ENCODE measurements at places on chromosomes 12 and 14.
A peak's percentile ranks its signal among the peaks of the same experiment; 100 is the strongest.

DNA sequence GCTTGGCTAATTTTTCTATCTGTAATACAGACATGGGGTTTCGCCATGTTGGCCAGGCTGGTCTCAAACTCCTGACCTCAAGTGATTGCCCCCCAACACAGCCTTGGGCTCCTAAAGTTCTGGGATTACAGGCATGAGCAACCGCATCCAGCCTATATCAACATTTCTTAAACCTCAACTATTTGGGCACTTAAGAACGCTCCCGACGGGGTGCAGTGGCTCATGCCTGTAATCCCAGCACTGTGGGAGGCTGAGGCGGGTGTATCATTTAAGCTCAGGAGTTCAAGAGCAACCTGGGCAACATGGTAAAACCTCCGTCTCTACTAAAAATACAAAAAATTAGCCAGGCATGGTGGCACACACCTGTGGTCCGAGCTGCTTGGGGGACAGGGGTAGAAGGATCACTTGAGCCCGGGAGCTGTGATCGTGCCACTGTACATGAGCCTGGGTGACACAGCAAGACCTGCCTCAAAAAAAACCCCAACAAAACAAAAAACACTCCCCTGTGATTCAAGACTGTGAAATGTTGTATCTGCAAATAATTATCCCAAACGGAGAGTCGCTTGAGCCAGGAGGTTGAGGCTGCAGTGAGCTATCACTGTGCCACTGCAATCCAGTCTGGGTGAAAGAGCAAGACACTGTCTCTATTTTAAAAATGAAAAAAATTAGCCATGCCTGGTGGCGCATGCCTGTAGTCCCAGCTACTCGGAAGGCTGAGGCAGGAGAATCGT, 21.5 kb downstream of the PPTC7 start:
- no peak for DNase-seq

- no peak for DNase-seq
These were observed 140.3 kb downstream of the SSPN start for GRCh38 chr12:26335651-26336050.

DNA sequence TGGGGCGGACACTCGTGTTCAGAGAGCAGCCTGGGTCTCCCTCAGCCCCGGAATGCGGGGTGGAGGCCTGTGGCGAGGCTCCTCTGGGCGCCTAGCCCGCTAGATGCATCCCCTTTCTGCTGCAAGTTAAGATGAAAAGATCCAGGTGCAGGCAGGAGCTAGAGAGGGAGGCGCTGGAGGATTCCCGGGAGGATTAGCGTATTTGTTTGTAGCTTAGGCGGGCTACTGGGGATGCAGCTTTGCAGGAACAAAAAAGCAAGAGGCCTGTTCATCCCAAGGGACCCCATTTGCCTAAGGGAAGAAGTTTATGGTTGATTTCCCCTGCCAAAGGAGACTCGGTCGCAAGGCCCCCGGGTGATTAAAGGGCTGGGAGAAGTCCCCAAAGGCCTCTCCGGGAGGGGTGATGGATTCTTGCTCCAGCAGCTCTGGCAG, 824 bp downstream of the CCDC177 start:
- DNase-seq: no peak

GRCh38 chr12:42564556-42564955, 25.0 kb downstream of the PRICKLE1 start:
- no peak for DNase-seq

GRCh38 chr14:24576771-24577170, 721 bp upstream of the CTSG start:
- no peak for DNase-seq

DNA sequence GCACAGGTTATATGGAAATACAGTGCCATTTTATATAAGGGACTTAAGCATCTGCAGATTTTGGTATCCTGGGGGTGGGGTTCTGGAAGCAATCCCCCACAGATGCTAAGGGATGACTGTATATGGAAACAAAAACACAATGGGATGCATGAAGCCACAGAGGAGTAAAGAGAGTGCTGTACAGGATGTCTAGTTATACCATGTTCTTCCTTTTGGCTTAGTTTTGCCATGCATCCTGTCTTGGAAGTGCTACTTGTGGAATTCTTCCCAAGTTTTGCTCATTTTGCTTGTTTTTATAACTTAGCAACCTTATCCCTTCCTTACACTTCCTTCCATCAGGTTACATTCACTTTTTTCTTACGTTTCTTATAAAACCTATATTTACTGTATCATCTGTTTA, 55.6 kb downstream of the TRMT5 start:
- DNase-seq: no peak

GRCh38 chr12:88763536-88764100, 183.3 kb upstream of the KITLG start:
- DNase-seq: no peak

GRCh38 chr14:99803106-99803775, 10.0 kb downstream of the EML1 start:
- no peak for DNase-seq

DNA sequence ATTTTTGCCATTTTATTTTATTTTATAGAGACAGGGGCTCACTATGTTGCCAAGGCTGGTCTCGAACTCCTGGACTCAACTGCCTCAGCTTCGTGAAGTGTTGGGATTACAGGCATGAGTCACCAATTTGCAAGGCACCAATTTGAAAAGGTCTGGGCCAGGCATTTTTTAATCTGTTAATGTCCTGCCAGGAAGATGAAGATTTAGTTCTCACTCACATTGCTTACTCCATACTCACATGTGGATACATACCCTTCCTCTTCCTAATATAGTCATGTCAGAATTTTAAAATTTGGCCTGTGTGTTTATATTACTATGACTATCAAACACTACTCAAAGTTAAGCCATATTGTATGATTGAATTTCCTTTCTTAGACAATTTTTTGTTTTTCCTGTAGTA, 15.3 kb upstream of the EML1 start:
- DNase-seq: no peak

GRCh38 chr14:33943096-33943883, 7.6 kb downstream of the EGLN3 start:
- DNase-seq: peak; percentile 84

DNA sequence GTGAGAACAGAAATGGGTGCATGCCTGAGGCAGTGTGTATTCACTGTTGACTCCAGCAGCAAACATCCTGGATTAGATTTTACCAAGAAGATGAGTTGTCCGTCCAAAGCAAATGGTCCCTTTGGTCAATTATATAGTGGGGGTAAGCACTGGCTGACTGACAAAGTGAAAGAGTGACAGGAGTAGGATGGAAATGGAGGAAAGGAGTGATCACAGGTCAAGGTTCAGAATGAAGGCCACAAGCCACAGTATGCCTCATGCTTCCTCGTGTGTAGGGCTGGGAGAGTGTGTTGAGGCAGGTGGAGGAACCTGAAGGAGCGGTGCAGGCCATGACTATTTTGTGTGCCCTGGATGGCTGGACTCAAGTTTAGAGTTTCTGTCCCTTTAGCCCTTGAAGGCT, 14.3 kb downstream of the DHRS2 start:
- no peak for DNase-seq

- no peak for DNase-seq
These were observed 40.2 kb downstream of the ETV6 start for GRCh38 chr12:11689591-11690186.

DNA sequence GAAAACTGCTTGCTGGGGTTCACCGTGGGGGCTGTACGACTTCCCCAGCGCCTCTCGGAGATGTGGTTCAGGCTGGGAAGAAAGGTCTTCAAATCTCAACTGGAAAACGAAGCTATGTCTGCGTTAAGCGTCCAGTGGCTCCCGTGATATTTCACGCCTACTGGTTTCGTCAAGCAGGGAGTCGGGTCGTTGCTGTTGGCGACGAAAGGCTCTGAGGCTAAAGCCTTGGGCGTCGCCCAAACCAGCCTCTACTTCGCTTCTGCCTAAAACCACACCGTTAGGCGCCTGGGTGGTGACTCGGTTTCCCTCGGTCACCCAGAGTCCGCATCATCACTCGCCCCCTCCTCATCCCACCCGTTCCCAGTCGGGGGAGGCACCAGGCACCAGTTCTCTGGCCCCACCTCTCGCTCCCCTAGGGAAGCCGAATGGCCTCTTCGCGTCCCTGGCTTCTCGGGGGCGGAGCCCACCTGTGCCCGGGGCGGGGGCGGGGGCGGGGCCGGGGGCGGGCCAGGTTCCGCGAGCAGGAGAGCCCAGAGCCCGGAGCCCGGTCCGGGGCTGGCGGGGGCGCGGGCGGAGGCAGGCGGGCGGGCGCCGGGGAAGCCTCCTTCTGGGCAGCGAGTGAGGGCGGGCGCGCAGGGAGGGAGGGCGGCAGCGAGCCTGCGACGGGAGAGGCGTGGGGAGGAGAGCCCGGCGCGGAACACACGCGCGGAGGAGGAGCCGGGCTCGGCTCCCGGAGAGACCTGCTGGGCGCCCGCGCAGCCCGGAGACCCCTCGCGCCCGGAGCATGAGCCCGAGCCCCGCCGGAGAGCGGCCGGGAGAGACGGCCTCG, at the start of gene B4GALNT3:
B4GALNT3 (plus strand) TSS at position 510 of the 829 bp plus-strand sequence. CDS start 438 bp downstream, outside the sequence.
- DNase-seq: peak; percentile 45

- DNase-seq: no peak
These were observed 1.2 kb downstream of the CCDC92 start for GRCh38 chr12:123971449-123971769.

DNA sequence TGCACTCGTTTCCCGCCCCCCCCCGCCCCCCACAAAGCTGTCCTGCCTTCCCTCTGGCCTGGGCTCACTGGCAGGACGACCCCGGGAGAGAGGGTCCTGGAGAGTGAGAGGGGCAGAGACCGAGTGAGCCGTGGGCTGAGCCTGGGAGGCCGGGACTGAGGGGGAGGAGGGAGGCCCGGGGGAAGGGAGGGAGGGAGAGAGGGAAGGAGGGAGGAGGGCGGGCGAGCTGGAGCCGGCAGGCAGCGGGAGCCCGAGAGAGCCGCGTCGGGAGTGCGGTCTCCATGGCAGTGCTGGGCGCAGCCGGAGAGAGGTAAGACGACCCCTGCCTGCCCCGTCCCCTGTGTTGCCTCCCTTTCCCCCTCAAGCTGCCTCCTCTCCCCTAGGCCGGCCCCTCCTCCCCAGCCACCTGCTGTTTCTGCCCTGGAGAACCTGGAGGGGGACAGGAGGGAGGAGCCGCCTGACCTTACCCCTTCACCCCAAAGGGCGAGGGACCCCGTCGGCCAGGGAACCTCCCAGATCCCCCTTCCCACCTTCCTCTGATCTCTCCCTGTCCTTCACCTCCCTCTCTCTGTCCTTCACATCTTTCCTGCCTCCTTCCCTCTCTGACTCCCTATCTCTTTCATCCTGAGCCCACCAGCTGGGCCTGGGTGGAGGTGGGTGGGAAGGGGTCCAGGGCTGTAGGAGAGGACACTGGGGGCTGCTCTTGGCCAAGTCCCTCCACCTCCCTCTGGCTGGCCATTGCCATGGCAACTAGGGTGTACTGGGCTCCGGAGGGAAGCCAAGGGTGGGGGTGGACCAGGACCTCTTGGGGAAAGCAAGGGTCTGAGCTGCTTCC, at the start of gene GPR162:
GPR162 (plus strand) TSS at position 231 of the 835 bp plus-strand sequence. CDS start 2,078 bp downstream, outside the sequence.
- no peak for DNase-seq

GRCh38 chr12:5318874-5319273, 113.0 kb upstream of the NTF3 start:
- DNase-seq: no peak

DNA sequence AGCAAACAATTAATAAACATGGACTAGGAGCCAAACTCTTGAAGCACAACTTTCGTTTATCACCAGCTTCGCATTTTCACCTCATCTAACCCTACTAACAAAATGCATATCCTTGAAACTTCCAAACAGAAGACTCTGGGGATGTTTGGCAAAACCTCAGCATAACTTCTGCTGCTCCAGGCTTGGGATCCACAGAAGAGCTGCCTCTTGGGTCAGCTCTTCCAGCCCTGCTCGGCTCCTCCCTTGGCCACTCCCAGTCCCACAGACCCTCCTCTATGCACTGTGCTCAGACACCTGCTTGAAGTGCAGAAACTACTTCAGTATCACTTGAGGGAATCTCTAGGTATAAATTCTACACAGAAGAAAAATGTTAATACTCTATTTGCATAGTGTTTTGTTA, 110.0 kb upstream of the AMIGO2 start:
- DNase-seq: no peak

GRCh38 chr14:93464271-93464670, 33.5 kb downstream of the UNC79 start:
- DNase-seq: no peak

DNA sequence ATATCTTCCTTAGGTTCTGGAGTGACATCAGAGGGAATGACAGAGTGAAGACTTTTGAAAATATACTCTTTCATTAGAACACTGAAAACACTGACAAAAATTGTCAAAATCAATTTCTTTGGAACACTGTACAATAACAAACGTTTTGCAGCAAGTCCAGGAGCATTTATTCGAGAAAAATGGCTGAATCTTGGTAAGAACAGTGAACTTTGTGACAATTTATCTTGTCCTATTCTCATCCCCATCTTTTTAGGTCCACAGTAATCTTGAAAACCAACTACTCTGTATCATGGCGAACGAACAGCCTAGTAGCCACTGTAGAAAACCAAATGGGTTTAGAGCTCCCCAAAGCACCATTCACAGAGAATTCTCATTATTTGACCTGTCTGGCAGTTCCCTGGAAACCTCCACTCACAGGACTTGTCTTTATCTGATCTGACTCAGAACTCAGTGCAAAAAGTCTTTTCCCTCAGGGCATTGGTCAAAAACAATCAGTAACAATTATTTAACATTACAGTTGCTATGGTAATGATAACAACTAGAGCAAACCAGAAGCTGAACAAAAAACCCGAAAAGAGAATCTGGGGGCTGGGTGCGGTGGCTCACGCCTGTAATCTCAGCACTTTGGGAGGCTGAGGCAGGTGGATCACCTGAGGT, 20.3 kb upstream of the PPP2R5E start:
- no peak for DNase-seq

GRCh38 chr12:64814432-64814831, 10.0 kb upstream of the TBC1D30 start:
- DNase-seq: no peak

DNA sequence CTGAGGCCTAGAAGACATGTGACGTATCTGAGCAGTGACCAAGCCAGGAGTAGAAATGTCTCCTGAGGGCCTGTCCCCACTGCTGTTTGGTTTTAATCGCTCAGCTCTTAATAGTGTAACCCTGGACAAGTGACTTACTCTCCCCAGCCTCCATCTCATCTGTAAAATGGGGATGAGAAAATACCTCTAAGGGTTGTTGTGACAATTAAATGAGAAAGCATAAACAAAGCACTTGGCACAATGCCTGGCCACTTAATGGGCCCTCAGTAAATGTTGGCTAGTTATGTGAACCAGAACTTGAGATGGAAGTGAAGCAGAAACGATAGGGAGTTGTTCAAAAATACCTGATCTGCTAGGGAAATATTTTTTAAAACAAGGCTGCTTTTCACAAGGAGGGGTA, 58.2 kb downstream of the HMGA2 start:
- no peak for DNase-seq

- DNase-seq: no peak
These were observed 145.1 kb downstream of the GRIP1 start for GRCh38 chr12:66533767-66534166.

DNA sequence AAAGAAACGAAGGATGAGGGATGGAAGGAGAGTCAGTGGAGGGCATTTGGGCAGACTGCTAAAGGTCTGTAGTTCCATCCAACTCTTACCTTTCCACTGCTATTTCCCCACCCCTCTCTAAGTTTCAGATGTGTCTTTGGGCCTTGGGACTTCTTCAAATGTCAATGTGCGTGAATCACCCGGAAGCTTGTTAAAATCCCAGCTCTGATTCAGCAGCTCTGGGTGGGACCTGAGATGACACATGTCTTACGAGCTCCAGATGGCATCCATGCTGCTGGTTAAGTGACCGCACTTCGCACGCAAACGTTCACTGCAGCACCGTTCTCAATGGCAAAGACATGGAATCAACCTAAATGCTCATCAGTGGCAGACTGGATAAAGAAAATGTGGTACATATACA, 309.9 kb downstream of the VRK1 start:
- no peak for DNase-seq
